T-helper 2 cell treated with Interferon-gamma antibody and Interleukin-4, amounts not matched to agents 100 ng/mL and 5 ng/mL, for 36 hours (primary cell): ENCODE measurements at places on chromosomes 12 and 14. TPM values are rescaled to one million over a fixed set of nuclear protein-coding genes. Genes with fewer than 3 reads are reported as not detected.

Gene FGFR1OP2
- total RNA-seq, result 71.8 and 75.3 TPM in 2 replicates

Gene TAS2R42
- not detected in 2 replicates for total RNA-seq

Gene LGR5
- not detected in 2 replicates for total RNA-seq

Gene PDE3A
- total RNA-seq, result not detected in 2 replicates

Gene CNTN1
- not detected in 2 replicates for total RNA-seq

Gene HOXC9
- total RNA-seq, result not detected in 2 replicates

Gene KRT2
- 0.07 and 0.09 TPM in 2 replicates for total RNA-seq

Gene CLEC9A
- total RNA-seq, result not detected in 2 replicates

Gene CCDC196
- total RNA-seq, result not detected in 2 replicates

Gene RNASE1
- not detected in 2 replicates for total RNA-seq

Gene ALDH2
- 0.52 and 0.57 TPM in 2 replicates for total RNA-seq

Gene KRT4
- not detected in 2 replicates for total RNA-seq

Gene CLEC4A
- total RNA-seq, result 0.25 and 0.32 TPM in 2 replicates

Gene SSPN
- total RNA-seq, result not detected in 2 replicates

Gene FERMT2
- total RNA-seq, result 0.59 and 1.3 TPM in 2 replicates

Gene STAC3
- 8.8 and 9.1 TPM in 2 replicates for total RNA-seq

Gene SMAGP
- 1.5 and 2.0 TPM in 2 replicates for total RNA-seq

Gene VPS33A
- total RNA-seq, result 30.0 and 33.7 TPM in 2 replicates

Gene RNASE7
- total RNA-seq, result not detected in 2 replicates

Gene ST8SIA1
- total RNA-seq, result 0.32 and 0.39 TPM in 2 replicates
